ENCODE measurements at places on chromosomes 16 and 17. TPM values are rescaled to one million over a fixed set of nuclear protein-coding genes. Genes with fewer than 3 reads are reported as not detected.

PIPOX gene
- 2.5 TPM for total RNA-seq

PRAC2 gene
- not detected for total RNA-seq

DNA sequence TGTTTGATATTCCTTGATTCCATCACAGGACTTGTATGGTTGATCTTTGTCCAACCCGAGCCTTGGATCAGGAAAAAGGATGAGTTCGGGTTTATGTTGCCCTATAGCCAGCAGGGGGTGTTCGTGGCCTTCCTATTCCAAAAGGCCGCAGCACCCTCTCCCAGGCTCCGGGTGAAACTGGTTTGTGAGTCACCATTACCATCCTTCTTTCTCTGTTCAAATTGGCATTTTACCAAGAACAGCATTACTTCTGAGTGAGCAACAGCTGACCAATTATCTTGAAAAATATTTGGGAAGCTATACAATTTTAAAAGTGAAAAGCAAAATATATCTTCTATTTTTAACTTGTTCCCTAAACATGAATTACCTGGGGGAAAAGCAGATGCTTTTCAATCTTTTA, 24.3 kb upstream of the KRT20 start:
- no peak overlapping the region for H3K27ac ChIP-seq
- H3K36me3 ChIP-seq: no peaks in the 10 kb centered on the region
- DNase-seq: peak; percentile 61

RNF112 gene
- 1.8 TPM for total RNA-seq

TMEM106A gene
- 10.4 TPM for total RNA-seq

DNA sequence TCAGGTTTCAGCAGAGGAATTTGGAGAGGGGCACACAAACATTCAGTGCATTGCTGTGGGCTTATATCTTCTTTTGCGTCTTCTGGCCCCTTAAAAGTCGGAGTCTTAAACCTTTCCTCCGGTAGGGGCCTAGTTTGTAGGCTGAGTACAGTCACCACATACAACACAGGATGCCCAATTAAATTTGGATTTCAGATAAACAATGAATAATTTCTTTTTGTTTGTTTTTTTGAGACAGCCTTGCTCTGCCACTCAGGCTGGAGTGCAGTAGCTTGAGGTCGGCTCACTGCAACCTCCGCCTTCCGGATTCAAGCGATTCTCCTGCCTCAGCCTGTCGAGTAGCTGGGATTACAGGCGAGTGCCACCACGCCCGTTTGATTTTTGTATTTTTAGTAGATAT, 26.7 kb upstream of the ADORA2B start:
- no peak for DNase-seq
- no peak overlapping the region for H3K27ac ChIP-seq
- H3K36me3 ChIP-seq: no peaks in the 10 kb centered on the region

GRCh38 chr16:5508371-5508770, 410.8 kb upstream of the EEF2KMT start:
- no peak overlapping the region for H3K27ac ChIP-seq
- H3K4me1 ChIP-seq: no peaks in the 10 kb centered on the region
- H3K4me3 ChIP-seq: no peak overlapping the region
- no peak for DNase-seq
- H3K36me3 ChIP-seq: no peaks in the 10 kb centered on the region
- no peaks in the 10 kb centered on the region for H3K27me3 ChIP-seq

CHST4 gene
- total RNA-seq: not detected

DNA sequence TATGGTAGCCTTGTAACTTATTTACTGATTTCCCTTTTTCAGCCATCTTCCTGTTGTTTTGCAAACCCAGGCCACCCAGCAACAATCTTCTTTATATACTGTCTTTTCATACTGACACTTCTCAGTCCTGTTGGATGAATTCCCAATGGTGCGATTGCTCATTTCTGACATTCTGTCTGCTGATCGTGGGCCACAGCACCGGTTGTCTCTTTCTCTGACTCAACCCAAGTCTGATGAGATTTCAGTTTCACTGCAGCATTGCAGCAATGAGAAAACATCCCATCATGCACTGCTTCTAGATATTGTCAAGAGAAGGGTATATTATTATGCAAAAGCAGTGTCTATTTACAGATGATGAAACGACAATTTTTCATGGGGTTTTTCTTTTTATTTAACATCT, 349.2 kb upstream of the HSBP1 start:
- H3K4me1 ChIP-seq: no peaks in the 10 kb centered on the region
- no peaks in the 10 kb centered on the region for H3K36me3 ChIP-seq
- H3K27me3 ChIP-seq: no peaks in the 10 kb centered on the region
- no peak overlapping the region for H3K27ac ChIP-seq
- DNase-seq: no peak
- H3K4me3 ChIP-seq: no peak overlapping the region

ACSM2A gene
- total RNA-seq: 0.35 TPM

DNA sequence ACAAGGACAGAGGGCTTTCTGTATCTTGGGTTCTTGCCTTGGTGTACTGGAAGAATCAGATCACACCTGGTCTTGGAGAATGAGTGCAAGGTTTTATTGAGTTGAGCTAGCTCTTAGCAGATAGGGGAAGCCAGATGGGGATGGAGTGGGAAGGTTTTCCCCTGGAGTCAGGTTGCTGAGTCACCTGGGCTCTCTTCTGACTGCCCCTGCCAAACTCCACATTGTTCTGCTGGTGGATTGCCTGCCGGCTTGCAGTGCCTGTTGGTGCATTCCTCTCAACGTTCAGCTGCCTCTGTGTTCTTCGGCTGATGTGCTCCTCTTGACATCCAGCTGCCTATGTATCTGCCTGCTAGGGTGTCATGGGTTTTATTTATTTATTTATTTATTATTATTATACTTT, 1431.1 kb downstream of the CDH8 start:
- H3K4me1 ChIP-seq: no peaks in the 10 kb centered on the region
- DNase-seq: no peak
- no peaks in the 10 kb centered on the region for H3K27me3 ChIP-seq
- no peak overlapping the region for H3K27ac ChIP-seq
- no peak overlapping the region for H3K4me3 ChIP-seq

GRCh38 chr16:1211451-1212268, 13.4 kb downstream of the TPSG1 start:
- H3K27ac ChIP-seq: no peak overlapping the region
- no peaks in the 10 kb centered on the region for H3K27me3 ChIP-seq
- no peaks in the 10 kb centered on the region for H3K4me1 ChIP-seq
- DNase-seq: no peak
- no peak overlapping the region for H3K4me3 ChIP-seq

DNA sequence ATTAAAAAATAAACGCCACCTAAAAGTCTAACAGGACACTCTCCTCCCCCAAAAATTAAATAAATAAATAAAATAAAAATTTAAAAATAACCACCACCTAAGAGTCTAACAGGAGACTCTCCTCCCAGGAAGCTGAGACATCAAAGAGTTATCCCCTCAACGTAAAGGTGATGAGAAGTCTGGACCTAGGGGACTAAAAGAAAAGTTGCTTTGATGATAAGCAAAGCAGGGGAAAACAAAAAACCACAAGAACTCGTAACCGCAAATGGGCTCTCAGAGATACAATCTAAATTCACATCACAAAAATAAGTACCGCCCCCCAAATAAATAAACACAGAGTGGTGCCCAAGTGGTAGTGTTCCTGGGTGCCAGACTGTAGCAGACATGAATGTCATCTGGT, 412.2 kb downstream of the ZFHX3 start:
- no peak for DNase-seq
- H3K4me3 ChIP-seq: no peak overlapping the region
- no peaks in the 10 kb centered on the region for H3K27me3 ChIP-seq
- no peaks in the 10 kb centered on the region for H3K4me1 ChIP-seq
- no peak overlapping the region for H3K27ac ChIP-seq
- no peaks in the 10 kb centered on the region for H3K36me3 ChIP-seq

DNA sequence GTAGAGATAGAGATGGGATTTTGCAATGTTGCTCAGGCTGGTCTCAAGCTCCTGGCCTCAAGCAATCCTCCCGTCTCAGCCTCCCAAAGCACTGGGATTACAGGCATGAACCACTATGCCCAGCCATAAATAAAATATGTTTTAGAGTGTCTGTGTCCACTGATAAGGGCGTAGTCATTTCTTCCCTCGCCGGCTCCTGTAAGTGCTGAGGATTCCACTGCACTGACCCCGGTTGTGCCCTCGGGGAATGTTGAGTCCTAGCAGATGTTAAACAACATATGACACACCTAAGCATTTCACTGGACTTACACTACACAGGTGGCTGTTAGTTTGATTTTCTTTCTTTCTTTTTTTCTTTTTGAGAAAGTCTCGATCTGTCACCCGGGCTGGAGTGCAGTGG, 5.6 kb upstream of the SHMT1 start:
- peaks cover 4% of the 10 kb centered on the region for H3K4me1 ChIP-seq
- no peaks in the 10 kb centered on the region for H3K36me3 ChIP-seq
- H3K27me3 ChIP-seq: no peaks in the 10 kb centered on the region
- no peak for DNase-seq

Measured in T-cell (primary cell).